ENCODE measurements at places on chromosomes 7 and 10.

- no peak for DNase-seq
Measured at GRCh38 chr10:11626071-11626470, 14.6 kb upstream of the USP6NL start.

DNA sequence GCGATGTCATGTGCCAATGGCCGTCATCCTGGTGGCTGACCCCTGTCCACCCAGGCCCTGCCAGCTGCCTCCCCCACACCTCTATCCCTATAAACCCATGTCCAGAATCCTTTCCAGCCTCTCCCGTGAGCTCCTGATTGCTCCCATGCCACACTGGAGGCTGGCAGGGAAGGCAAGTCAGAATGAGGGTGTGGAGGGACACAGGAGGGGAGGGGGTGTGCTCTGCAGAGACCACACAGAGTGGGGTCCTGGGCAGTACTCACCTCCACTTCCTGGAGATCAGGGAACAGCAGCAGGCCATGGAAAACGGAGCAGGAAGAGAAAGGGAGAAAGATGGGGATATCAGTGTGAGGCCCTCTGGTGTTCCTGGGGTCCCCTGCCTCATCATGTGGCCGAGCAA, 15.7 kb downstream of the SPOCK2 start:
- no peak for DNase-seq

DNA sequence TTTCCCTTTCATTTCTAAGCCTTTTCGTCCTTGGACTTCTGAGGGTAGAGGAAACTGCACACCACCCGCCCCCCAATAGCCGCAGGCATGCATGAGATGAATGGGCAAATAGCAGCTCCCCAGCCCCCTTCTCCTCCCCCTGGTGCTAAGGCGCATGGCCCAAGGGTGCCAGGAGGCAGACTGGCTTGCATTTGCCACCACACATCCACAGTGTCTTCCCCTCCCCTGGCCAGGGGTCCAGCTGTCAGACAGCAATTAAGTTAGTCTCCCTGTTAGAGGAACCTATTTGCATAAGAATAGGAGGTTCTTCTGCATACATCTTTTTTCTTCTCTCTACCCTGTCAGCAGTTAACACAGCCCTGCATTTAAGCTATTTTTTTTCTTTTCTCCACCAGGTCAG, 20.2 kb downstream of the TOMM7 start:
- no peak for DNase-seq

- DNase-seq = no peak
Measured at GRCh38 chr7:103113164-103113563, 35.7 kb downstream of the NAPEPLD start.

DNA sequence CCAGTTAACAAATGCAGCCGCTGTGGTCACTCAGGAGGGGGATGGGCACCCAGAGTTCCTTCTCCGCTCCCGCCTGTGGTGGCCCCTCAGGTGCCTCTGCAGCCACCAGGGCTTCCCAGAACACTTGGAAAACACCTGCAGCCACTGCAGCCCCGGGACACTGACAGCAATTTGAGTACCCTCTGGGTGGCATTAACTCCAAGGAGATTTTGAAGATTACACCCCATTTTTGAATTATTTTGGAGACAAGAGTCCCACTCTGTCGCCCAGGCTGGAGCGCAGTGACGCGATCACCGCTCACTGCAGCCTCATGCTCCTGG, 32.2 kb downstream of the IL15RA start:
- DNase-seq = no peak

DNA sequence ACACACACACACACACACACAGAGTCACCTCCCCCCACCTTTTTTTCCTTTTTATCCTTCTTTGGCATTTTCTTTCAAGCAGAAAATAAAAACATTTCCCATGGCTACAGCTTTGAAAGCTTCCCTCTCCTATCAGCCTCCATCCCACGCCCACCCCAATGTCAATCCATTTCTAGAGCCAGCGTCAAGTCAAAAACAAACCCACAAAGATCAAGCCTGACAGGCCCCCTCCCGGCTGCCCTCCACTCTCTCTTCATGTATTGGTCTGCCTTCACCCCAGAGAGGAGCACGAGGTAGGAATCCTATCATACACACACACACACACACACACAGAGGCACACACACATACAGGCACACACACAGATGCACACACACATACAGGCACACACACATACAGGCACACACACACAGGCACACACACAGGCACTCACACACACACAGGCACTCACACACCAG, 8.0 kb upstream of the TNRC18 start:
- DNase-seq = no peak

DNA sequence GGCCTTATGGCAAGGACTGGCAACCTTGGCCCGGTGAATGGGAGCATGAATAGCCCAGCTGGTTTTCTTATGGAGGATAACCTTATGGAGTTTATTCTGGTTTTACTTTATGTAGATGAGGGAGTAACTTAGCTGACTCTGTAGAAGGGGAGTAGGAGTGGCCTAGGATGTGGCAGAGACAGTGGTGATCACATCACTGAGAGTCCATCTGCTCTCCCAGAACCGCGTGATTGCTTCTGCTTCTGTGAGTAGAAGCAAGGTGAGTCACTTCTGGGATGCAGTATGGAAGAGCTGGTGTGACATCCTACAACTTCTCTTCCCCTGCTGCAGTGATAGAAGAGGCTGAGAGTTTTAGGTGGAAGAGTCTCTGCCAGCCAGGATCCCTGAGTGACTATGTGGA, 129.2 kb downstream of the RPS24 start:
- no peak for DNase-seq

DNA sequence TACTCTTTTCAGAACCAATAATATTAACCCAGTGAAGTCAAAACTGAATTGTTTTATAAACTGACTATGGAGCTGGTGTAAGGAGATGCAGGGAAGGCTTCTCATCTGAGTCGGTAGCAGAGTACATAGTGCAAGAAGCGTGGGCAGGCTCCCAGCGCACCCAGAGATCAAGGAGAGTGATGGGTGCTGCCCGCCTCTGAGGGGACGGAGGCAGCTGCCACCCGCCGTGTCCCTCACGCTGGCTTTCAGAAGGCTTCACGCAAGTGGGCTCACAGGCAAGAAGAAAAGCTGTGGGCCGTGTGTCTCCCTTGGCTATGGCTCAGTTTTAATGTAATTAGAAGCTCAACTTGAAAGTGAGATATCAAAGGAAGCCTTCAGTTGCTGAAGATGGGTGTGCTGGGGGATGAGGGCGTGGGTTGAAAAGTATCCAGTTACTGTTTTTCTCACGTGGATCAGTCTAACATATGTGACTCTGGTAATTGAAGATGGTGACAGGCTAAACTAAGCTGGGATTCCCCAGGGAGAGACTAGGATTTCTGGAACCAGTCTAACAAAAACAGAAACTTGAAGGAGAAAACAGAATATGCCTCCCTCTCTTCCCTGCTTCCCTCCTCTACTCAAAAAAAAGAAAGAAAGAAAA, 159.9 kb downstream of the MGMT start:
- no peak for DNase-seq

DNA sequence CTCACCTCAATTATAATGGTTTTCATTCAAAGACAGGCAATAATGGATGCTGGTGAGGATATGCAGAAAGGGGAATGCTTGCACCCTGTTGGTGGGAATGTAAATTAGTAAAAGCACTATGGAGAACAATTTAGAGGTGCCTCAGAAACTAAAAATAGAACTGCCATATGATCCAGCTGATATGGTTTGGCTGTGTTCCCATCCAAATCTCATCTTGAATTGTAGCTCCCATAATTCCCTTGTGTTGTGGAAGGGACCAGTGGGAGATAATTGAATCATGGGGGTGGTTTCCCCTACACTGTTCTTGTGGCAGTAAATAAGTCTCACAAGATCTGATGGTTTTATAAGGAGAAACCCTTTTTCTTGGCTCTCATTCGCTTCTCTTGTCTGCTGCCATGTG, 87.7 kb downstream of the TES start:
- no peak for DNase-seq

DNA sequence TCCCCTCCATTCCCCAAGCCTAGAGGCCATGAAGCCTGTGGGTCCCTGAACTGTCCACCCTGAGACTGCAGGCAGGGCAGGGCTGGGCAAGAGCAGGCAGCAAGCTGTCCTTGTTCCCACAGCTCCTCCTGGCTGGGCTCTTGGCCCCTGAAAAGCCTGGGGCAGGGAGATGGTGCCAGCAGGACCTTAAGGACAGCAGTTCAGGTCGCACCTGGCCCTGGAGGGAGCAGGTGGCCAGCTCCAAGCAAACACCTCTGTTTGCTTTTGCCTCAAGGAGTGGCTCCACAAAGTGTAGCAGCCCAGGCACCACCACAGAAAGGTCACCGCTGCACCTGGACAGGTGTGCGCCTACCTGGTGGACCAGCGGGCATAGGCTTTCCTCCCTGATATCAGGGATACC, 5.2 kb downstream of the RET start:
- no peak for DNase-seq

GRCh38 chr7:134212576-134213546, 85.7 kb downstream of the LRGUK start:
- DNase-seq = no peak

DNA sequence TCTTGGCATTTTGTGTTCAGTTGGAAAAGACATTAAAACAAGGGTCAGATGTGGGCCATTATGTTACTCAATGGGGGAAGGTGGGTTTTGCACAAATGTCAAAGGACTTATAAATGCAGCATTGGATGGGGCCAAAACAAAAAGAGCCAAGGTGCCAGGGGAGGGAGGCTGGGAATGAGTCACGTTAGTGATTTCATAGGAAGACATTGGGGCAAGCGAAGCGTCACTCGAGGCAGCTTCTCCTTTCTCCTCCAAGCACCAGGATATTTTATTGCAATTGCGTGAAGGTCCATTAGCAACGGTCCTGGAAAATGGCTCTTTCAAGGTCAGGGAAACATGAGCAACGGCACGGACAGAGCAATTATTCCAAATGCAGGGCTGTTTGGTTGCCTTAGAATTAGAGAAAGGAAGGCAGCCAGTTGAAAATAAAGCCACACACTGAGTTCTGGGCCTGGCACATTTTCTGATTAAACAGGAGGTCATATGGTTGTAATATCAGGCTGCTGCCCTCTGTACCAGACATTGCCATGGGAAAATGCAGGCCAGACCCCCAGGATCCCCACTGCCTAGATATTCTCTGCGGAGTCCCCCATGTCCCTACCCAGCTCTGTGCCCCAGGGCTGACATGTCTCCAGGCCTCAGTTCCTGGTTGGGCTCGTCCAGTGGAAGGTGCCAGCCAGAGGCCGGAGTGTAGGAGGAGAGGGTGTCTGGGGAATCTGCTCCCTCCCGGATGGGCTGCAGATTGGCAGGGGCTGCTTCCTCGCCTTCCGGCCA, 63.3 kb upstream of the NANOS1 start:
- no peak for DNase-seq

DNA sequence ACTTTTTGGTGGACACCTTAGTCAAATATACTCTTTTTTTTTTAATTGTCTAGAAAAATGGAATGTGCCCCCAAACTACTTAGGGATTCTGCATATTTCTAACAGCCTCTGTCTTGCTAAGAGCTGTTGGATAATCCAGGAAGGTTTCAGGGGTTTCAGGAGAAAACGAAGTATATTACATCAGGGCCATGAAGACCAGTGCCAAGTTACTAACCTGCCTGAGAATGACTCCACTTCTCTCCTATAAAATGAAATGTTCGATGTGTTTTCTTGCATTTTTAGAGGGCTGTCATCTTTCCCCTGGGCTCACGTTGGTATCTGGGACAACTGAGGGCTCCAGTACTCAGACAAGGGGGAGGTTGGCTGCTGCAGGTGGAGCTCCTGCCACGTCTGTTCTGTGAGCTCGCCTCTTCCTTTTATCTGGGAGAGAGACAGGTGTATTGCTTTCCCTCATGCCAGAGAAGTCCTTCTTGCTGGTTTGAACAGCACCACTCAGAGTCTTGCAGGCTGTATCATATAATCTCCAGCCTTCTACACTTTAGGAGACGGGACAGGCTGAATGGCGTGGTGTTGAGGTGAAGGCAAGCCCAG, 71.3 kb downstream of the CAMK1D start:
- DNase-seq = no peak

- DNase-seq = no peak
Measured at GRCh38 chr7:15292138-15292537, 269.7 kb downstream of the AGMO start.

DNA sequence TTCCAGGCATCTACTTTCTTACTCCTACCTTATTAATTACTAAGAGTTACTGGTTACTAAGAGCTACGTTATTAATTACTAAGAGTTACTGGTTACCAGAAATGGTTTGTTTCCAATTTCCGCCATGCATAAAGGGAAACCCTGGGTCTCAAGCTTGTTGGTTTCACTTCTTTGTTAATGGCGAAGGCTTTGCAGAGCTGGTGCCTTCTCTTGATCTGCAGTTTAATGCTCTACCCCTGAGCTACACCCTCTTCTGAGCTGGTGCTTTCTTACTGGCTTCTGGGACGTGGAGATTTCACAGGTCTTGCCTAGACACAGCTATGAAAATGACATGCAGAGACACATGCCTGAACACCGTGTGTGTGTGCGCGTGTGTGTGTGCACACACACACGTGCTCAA, 560 bp downstream of the CPA4 start:
- DNase-seq = no peak

GRCh38 chr7:137974766-137975165, 27.1 kb downstream of the CREB3L2 start:
- DNase-seq = no peak

DNA sequence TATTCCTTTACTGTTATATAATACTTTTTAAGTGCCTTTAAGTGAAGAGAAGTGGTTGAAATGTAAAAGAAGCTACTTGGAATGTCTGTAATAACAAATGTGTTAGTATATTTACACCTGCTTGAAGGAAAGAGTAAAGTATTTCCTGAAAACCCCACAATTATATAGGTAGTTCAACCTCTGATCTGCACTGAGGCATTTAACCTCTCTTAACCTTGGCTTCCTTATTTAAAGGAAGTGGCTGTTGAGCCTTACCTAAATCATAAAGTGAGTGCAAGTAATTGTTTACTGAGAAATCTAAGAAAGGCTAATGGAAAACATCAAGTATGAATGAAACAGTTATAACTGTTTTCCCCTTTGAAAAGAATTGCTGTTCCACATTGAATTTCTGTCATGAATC, 294.5 kb downstream of the ADK start:
- DNase-seq = no peak

DNA sequence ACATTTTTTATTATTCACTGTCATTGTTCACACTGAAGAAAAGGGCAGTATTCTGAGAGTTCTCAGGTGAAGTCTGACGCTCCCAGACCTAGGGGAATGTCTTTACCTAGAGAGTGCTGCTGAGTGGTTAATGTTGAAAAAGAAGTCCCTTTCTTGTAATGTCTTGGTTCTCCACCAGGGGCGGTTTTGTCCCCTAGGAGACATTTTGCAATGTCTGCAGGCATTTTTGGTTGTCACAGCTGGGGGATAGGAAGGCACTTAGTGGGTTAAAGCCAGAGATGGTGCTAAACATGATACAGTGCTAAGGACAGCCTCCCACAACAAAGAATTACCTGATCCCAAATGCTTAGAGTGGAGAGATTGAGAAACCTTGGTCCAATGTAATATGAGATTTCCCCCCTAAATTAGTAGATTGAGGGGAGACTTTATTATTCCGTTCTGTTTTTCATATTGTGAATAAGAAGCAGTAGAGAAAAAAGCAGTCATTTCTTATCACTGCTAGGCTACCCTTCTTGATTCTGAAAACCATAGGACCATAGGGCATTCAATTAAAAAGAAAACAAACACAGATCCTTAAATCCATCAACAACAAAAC, 13.1 kb downstream of the UMAD1 start:
- no peak for DNase-seq

Measured in stimulated activated CD8-positive, alpha-beta memory T cell treated with anti-CD3 and anti-CD28 coated beads, Interleukin-4, amount 100 ng/mL, for 1 hour (primary cell).